Stimulated activated CD4-positive, alpha-beta T cell treated with anti-CD3 and anti-CD28 coated beads, Interleukin-1b, Interleukin-23, amount 100 ng/mL, for 4 hours (primary cell): ENCODE measurements at places on chromosomes 3 and 15.

- DNase-seq = no peak
These were observed 853.5 kb downstream of the TUSC7 start for GRCh38 chr3:117563063-117563462.

- DNase-seq = no peak
These were observed 1.9 kb upstream of the ISL2 start for GRCh38 chr15:76334438-76335306.

- no peak for DNase-seq
These were observed 322.3 kb downstream of the GBE1 start for GRCh38 chr3:81439108-81439507.

- no peak for DNase-seq
These were observed 864.9 kb downstream of the FHIT start for GRCh38 chr3:60386306-60386705.

- DNase-seq = no peak
These were observed 6.0 kb upstream of the ACAD9 start for GRCh38 chr3:128873244-128874022.

DNA sequence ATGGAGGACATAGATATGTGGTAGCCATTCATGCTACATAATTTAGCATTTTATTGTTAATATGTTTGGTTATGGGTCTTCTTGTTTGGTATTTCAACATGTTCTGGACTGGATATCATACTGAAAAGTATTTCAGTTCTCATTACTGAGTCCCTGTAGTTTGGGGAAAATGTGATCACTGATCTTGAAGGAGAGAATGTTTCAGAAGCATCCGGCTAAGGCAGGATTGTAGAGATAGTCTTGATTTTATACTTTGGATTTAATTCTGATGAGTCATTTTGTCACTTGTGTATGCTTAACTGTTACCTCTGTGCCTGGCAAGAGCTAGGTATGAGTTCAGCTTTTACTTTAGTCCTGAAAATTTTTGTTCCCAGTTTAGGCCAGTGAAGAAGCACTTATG, 7.1 kb downstream of the CHD2 start:
- no peak for DNase-seq

- DNase-seq = no peak
These were observed 85.7 kb upstream of the SOX2 start for GRCh38 chr3:181626036-181626435.

DNA sequence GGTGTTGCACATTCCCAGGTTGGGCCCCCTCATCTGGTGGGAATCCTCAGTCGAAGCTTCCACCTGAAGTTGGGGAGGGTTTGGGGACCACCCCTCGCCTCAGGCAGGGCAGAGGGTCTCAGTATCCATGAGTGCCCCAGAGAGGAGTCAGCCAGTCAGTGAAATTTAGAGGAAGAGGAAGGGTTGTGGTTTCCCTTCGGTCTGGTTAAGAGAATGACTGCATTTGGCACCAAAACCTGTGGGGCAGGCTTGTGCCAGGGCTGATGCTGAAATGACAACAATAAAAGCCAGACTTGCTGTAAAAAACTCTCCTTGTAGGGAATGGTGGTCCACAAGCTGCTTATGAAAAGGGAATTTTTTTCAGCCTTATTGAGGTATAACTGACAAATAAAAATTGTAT, 22.6 kb downstream of the LMCD1 start:
- DNase-seq = no peak

GRCh38 chr3:149971403-149972075, 844 bp upstream of the PFN2 start:
- peak; percentile 18 for DNase-seq

DNA sequence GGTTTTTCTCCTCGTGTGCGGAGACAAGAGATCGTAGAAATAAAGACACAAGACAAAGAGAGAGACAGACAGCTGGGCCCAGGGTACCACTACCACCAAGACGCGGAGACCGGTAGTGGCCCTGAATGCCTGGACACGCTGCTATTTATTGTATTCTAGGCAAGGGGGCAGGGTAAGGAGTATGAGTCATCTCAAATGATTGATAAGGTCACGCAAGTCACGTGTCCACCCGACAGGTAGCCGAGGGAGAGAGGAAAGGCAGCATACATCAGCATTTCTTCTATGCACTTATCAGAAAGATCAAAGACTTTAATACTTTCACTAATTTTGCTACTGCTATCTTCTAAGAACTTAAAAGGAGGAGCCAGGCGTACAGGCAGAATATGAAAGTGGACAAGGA, 28.2 kb downstream of the MYL3 start:
- no peak for DNase-seq

DNA sequence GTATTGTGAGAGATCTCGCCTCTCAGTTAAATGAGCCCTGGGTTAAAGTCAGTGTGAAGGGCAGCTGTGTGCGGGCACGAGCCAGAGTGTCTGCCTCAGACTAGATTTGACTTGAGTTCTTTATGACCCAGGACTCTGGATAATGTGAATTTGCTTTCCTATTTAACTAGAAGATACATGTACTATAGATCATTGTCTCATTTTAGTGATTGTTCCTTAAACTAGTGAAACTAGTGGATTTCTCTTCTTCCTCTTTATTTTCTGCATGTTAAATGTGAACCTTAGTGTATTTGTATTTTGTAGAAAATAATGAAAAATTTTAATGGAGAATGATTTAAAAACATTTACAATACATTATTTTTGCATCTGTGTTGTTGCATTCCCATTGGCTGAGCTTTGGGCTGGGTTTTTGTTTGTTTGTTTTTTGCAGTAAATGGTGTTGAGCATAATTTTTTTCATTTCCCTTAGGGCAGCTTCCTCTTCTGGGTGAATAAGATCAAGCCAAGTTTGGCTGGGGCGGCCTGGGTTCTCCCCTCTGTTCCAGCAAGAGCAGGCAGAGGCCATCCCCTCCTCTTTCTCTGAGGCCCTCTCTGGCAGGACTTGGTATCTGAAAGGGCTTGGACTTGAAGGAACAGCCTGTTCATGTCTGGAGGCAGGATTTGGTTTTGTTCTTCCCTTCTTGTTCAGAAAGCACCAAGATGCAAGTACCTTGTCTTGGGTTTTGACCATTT, 15.0 kb downstream of the GCSAM start:
- DNase-seq = no peak

DNA sequence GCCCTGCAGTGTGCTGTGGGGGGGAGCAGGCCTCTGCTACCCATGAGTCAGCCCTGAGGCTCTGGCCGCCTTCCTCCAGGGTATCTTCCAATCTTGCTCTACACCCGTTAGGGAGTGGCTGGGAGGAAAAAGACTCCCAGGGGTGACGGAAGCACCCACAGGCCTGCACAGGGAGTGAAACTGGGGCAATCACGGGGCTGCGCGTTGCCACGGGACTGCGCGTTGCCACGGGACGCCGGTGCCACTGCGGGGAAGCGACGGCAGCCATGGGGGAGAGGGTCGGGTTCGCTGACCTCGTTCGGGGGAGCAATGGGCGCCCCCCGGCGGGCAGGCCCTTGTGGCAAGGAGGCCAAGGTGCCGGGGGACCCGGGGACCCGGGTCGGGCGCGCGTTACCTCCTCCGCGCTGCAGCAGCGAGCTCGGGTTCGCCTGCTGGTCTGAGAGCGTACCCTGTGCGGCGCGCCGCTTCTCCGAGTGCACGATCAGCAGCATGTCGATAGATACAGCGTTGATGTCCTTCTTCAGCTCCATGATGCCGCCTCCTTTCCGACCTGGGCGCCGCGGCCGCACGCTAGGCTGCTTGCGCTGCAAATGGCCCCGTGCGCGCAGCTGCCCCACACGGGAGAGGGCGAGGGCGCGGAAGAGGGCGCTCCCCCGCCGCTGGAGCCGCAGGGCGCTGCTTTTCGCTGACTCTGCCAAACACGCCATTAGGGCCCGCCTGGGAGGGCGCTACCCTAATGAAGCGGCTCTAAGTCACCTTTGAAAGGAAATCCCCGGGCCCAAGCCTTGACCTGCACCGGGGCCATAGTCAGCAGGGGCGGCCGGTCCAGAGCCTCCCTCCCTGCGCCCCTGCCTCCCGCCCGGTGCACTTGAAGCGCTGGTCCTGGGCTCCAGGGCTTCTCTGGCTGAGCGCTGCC, at the start of gene KY:
TSS of gene KY (minus strand) at position 592 of the 916 bp plus-strand sequence. CDS start at position 530, 62 bp downstream.
- DNase-seq = no peak

GRCh38 chr15:82303956-82304777, 41.5 kb downstream of the SAXO2 start:
- DNase-seq = no peak

DNA sequence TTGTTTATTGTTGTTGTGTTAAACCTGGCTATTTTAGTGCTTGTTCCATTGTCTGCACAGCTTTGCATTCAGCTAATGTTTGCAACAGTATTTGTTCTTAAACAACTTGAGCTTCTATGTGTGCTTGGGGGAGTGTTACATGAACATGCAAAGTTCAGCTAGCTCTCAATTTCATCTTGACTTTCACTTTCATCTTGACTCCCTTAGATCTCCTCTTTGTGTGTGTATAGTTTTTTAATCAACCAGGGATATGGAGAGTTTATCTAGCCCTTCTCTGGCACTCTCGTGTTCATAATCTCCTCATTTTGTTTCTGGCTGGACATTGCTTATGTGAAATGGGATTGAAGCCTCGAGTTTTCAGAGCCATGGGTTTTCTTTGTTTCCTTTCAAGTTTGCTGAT, 212.4 kb upstream of the ZBTB20 start:
- DNase-seq = no peak

DNA sequence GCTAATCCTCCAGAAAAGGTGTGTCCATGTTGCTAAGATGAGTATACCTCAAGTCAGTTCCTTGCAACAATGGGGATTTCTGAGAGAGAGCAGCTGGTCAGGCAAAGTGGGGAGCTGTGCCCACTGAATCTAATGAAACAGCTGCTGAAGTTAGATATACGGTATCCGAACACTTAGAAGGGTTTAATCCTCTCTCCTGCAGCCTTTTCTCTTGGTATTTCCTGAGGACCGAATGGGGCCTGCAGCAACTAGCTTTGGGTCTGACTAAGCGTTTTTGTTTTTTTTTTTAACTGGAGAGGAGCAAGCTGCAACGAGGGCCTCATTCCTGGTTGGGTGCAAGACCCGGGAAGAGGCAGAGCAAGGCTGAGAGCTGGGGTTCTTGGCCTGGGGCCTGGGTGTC, 37.6 kb upstream of the BNC1 start:
- no peak for DNase-seq

- DNase-seq = no peak
These were observed 27.6 kb upstream of the VILL start for GRCh38 chr3:37963016-37963415.

DNA sequence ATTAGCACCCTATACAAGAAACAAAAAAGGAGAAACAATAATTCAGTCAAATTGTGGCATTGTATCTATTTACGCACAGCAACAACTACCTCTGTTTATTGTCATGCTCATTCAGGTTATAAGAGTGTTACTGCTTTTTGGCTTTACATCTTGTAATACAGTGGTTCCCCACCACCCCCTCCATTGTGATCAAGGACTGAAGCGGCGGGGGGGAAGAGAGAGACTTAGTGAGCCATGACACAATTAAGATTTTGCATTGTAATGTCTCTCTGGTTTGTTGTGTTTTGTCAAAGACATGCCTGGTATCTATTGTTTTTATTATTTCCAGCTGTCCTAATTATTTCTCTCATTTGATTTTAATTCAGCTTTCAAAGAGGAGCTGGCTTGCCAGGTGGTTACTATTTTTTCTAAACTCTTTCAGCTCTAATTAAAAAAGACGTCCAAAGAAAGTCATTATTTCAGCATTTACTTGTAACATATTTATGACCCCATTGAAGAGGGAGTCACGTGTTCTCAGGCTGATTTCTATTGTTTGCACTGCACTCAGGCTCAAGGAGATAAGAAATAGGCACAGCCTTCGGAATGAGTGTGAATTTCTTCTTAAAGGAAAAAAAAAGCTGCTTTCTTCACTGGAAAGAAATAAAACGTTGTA, 234.4 kb upstream of the TBL1XR1 start:
- DNase-seq = no peak

- peak; percentile 44 for DNase-seq
These were observed 2.2 kb upstream of the ULK3 start for GRCh38 chr15:74845208-74845568.

GRCh38 chr3:135081451-135081850, 286.4 kb downstream of the EPHB1 start:
- DNase-seq = no peak

GRCh38 chr15:71708741-71709140, 101.6 kb upstream of the NR2E3 start:
- DNase-seq = no peak

DNA sequence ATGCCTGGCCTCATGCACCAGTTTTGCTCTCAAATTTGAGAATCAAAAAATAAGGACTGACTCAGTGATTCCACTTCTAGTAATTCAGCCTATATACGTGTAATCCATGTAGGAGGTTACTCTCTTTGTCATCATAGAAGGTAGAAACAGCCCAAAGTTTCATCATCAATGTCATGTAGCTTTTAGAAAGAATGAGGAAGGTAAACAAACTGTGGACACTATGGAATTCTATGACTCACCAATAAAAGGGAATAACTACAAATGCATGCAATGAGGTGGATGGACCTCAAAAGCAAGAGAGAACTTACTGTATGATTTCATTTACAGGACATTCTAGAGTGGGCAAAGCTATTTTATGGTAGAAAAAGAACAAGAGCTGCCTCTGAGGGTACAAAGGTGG, 93.2 kb upstream of the LRIG1 start:
- DNase-seq = no peak

- DNase-seq = no peak
These were observed 38.1 kb downstream of the MFSD1 start for GRCh38 chr3:158839966-158840365.

GRCh38 chr3:56989977-56990640, 70.4 kb upstream of the SPATA12 start:
- DNase-seq = no peak

GRCh38 chr3:107217172-107217571, 160.1 kb upstream of the CCDC54 start:
- no peak for DNase-seq

- DNase-seq = no peak
These were observed 79.8 kb downstream of the ADCY5 start for GRCh38 chr3:123369085-123369484.

- no peak for DNase-seq
These were observed 29.0 kb downstream of the PTPN23 start for GRCh38 chr3:47409688-47410416.

DNA sequence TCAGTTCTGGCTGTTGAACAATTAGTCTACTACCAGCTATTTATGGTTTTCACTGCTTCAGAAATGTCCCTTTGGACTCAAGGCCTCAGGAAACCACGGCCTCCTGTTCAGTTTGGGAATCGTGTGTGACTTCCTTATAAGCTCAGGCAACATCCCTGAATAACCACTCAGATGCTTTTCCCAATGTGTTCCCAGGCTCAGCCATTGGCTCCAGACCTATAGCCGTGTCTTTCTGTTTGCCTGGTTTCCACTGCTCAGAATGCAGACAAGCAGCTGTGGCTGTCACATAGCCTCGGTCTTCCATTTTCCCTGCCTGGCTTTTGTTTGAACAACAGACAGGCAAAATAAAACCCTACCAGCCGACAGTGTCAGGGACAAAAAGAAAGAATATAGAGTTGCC, 63.2 kb upstream of the ATP2B2 start:
- DNase-seq = no peak

GRCh38 chr3:106529738-106530137, 660.9 kb upstream of the CBLB start:
- no peak for DNase-seq

DNA sequence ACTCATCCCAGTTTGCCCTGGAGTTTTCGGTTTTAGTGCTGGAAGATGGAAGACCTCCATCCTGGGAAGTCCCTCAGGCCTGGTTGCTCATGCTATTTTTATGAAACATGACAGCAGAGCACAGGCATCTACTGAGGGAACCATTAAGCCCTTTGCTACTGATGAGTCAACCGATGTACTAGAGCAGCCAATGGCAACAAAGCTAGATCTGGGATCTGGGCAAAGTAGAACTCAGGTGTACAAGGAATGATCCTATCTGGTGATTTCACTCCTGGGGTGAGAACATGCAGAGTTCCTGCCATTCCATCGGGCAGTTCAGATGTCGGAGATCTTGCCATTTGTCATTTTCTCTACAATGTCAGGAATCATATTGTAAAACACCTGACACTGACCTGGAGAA, 166.2 kb upstream of the NSMCE3 start:
- DNase-seq = no peak
